ENCODE measurements at places on chromosomes 11 and 22.

DNA sequence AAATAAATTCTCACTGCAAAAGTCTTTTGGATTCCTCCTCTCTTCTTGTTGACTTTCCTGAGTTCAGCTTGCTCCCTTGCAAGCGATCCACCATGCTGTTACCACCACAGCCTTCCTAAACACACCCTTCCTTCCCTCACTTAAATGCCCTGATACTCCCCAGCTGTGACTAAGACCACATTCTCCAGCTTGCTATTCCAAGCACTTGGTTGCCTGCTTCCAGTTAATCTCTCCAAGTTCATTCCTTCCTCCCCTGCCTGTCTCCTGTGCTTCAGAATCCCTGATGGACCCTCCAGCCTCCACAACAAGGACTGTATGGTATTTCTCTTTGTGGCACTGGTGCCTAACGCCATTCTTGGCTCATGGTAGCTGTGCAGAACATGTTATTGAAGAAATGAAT, 603.9 kb upstream of the CADM1 start:
- DNase-seq: no peak

DNA sequence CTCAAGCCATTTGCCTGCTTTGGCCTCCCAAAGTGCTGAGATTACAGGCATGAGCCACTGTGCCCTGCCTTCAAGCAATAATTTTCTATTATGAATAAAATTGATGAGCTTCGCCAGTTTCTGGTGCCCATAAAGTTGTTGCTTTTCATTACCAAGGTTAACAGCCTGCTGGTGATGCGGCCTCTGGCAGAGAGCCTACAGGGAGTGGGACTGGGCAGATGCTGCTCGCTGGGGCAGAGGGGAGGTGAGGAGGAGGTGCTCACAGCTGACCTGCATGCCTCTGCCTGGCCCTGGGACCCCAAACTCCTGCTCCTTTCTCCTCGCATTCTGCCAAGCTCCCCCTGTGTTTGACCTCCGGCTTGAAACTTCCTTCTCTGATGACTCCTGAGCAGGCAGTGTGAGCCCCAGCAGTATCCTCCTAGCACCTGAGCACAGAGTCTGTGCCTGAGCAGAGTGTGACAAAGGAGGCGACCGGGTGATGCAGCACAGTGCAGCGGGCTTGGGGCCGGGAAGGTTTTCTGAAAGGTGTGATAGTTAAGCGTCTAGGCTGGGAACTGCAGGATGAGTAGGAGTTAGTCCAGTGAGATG, 56.1 kb upstream of the B3GAT1 start:
- no peak for DNase-seq

DNA sequence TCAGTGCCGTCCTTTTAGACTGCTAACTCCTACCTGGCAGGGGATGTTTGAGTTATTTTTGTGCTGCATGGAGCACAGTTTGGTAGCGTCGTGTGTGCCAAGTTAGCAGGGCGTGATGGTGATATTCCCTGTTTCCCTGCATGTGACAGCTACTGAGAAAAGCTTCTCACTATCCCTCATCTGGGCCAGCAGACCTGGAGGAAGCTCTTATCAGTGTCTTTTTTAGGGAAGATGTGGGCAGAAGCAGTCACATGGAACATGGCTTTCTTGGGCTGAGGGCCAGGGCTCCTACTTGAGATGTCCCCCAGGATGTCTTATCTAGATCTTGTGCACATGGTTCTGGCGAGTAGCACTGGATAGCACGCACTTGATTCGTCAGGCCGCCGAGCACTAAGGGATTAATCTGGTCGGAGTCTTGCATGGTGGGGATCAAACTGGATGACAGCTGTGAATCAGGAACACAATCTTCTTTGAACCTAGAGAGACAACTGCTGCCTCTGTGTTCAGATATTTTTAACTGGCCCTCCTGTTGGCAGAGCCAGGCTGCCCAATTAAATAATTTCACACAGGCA, 33.8 kb downstream of the TECTA start:
- DNase-seq: no peak

DNA sequence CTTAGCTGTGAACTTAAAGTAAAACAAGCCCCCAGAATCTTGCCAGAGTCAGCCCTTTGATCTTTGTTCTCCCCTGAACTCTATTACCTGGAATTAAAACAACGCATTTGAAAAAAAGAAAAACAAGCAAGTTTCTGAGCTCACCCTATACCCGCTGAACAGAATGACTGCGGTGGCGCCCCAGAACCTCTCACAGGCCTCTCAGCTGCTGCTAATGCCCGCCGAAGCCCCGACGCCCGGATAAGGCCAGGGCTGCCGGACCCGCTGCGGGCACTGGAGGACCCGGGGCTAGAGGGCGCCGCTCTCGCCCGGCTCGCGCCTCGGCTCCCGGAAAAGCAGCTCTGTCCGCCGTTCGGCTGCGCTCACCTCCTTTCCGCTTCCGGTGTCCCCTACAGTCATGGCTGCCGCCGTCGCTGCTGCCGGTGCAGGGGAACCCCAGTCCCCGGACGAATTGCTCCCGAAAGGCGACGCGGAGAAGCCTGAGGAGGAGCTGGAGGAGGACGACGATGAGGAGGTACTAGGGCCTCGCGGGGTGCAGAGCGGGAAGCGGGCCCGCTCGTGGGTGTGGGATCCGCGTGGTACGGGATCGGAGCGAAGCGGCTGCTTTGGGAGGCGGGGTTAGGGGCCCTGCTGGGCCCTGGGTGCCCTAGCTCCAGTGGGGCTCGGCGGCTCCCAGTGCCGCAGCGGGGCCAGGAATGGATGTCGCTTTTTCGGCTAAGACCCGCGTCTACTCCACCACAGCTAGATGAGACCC, at the start of gene TOMM22:
TSS of gene TOMM22 (plus strand) at position 376 of the 754 bp plus-strand sequence. CDS start at position 398, 22 bp downstream.
- DNase-seq: peak; percentile 88

DNA sequence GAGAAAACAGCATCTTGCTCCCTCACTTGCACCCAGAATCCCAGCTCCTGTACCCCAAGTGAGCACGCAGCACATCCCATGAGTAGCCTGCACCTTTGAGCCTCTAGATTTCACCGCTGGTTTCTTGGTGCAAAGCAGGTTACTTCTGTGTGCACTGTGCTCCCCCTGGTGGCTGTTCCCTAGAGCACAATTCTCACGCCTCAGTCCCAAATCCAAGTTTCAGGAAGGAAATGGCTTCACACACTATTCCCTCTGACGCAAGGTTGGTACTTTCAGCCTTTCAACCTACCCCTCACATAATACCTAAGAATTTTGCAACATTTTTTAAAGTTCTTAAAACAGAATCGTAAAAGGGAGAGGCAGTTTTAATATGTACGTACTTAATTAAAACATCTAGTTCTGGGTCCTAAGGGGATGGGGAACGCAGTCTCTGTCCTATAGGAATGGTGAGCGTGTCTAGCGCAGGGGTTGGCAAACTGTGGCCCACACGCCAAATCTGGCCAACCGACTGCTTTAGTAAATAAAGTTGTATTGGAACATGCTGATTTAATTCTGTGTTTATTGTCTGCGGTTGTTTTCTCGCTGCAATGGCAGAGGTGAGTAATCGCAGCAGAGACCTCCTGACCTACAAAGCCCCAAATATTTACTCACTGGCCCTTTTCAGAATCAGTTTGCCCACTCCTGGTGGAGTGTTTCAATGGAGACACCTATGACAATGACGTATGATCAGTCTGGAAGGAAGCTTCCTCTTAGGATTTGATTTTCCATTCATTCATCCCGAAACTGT, 27.5 kb downstream of the DHCR7 start:
- DNase-seq: peak; percentile 55

GRCh38 chr22:48574776-48575617, 1252.7 kb downstream of the BRD1 start:
- no peak for DNase-seq

GRCh38 chr22:35051791-35052190, 14.2 kb upstream of the ISX start:
- no peak for DNase-seq

- peak; percentile 66 for DNase-seq
Observed at GRCh38 chr11:61899146-61899841, 7.9 kb upstream of the FADS3 start.

DNA sequence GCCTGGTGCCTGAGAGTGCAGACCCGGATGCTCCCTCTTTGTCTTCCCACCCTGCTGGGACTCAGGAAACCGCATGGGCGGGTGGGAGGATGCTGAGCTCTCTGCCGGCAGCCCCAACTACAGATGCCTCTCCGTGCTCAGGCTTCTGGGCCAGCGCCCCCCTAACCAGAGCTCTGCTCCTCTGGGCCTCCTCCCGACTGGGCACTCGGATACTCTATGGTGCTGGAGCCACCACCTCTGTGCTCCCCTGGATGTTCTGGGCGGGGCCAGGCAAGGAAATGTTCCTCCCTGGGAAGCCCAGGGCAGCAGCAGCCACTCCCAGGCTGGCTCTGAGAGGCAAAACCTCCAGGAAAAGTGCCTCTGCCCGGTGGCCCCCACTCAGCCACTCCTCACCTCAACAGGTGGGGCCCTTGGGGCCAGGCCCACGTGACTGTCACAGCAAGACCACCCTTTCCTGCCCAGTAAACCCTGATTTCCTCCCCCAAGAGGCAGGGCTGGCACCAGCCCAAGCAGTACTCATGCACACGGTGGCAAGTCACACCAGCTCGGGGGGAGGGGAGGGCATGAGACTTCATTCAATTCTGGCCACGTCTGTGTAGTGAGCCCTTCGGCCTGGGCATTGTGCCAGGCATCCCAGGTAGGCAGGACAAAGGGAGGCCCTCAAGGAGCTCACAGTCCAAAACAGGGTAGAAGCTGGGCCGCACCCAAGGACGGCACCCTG, 54.7 kb upstream of the TCF20 start:
- DNase-seq: no peak

DNA sequence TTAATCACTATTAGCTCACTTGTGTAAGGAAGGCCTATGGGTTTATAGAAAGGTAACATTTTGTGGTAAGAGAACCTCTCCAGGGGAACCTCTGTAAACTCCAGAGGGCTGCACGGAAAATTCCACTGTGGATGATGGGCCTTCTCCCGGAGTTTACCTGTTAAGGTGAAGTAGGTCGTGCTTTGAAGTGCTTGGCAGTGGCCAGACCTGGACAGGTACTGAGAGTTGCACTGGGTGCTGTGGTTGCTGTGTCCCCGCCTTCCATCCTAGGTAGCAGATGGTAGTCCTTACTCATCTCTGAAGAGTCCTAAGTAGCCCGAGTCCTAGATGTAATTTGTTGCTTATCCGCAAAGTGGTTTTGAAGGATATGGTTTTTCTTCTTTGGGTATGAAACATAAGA, 133.4 kb downstream of the TEAD1 start:
- no peak for DNase-seq

GRCh38 chr11:76495019-76495418, 50.2 kb downstream of the EMSY start:
- DNase-seq: no peak

GRCh38 chr11:30381879-30382278, 59.0 kb downstream of the ARL14EP start:
- DNase-seq: no peak

GRCh38 chr11:80980227-80980626, 1539.4 kb upstream of the TENM4 start:
- no peak for DNase-seq

DNA sequence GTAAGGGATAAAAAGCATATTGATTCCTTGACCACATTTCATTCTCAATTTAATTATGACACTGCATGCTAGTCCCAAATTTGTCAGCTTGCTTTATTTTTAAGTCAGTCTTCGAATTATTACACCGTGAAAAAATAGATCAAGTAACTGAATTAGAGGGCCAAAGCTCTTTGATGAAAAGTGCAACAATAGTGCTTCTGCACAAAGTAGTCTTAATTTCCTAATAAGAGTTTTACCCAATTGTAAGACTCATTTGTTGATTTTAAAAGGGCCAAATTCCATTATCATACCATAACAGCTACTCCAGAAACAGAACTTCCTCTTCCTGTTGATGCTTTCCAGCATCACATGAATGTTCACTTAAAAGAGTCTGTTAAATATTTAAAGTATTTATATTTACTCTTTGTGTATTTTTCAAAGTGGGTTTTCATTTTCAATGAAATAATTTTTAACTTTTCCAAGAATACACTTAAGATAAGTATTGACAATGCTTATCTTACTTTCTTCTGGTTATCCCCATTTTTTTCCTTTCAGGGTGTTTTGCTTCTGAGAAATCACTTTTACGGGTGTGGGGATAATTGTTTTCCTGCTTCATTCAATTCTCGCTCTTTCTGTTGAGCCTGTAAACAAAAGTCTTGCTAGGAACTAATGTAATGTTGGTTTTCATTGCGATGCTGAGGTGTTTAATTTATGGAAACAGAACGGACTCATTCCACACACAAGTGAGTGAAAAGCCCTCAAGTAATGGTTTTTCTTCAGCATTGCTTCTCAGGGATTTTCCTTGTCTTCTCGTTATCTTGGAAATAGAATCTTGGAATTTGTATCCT, 2.1 kb downstream of the ARHGEF12 start:
- peak; percentile 57 for DNase-seq

DNA sequence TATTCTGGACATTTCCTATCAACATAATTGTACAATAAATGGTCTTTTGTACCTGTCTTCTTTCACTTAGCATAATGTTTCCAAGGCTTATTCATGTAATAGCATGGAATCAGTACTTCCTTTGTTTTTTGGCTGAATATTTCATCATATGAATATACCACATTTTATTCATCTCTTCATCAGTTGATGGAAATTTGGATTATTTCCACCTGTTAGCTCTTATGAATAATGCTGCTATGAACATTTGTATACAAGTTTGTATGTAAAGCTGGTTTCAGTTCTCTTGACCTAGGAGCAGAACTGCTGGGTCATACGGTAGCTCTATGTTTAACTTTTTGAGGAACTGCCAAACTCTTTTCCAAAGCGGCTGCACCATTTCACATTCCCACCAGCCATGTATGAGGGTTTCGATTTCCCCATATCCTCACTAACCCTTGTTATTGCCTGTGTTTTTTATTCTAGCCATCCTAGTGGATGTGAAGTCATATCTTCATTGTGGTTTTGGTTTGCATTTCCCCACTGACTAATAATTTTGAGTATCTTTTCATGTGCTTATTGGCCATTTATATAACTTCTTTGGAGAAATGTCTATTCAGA, 20.9 kb downstream of the EXT2 start:
- no peak for DNase-seq

DNA sequence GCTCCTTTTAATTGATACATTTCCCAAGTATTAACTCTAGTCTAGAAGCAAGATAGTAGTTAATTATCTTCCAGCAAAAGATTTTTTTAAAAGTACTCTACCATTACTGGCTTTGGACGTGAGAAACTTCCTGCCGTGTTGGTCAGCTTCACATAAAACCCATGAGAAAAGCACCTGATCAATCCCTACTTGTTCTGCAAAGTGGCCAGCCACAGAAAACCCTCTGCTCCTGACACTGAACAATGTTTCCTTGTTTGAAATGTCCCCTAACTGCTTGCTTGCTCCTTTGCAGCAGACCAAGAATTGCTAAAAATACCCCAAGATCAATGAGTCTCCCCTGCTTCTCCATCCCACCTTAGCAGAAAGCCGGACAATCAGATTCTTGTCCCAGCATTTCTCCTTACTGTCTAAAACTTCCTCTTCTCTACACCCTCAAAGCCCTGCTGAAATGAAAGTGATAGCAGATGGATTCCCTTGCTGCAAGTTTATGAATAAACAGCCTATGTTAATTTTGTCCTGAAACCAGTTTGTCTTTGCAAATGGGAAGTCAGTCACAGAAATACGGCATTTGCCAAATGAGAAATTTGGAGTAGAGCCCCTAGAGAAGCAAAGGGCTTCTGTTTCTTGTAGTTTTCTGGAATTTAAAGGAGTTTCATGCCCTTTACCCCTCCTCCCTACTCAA, 207.1 kb upstream of the ARHGAP20 start:
- DNase-seq: no peak

- DNase-seq: no peak
Observed at GRCh38 chr11:10386861-10387205, 68.2 kb upstream of the AMPD3 start.

- DNase-seq: peak; percentile 24
Observed at GRCh38 chr11:1326435-1327063, 17.1 kb upstream of the TOLLIP start.

GRCh38 chr11:128519338-128519737, 68.0 kb downstream of the ETS1 start:
- no peak for DNase-seq

Data from EH (cell line).